ENCODE measurements at places on chromosomes 12 and 14.

DNA sequence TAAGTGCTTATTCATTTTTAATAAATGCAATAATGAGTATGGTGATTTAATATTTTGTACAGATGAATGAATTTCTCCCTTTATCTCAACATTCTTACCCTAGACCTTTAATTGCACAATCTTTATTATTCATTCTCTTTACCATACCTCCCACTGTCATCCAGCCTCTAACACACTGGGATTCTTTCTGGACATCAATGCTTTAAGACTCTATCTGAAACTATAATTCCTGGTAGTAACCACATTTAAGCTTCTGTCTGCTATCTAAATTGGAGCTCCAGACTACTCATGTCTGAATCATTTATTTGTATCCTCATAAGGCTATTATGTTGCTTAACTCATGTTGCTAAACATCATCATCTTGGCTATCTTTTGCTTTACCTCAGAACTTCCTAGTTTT, 270.2 kb downstream of the ALG10B start:
- no peak for DNase-seq

DNA sequence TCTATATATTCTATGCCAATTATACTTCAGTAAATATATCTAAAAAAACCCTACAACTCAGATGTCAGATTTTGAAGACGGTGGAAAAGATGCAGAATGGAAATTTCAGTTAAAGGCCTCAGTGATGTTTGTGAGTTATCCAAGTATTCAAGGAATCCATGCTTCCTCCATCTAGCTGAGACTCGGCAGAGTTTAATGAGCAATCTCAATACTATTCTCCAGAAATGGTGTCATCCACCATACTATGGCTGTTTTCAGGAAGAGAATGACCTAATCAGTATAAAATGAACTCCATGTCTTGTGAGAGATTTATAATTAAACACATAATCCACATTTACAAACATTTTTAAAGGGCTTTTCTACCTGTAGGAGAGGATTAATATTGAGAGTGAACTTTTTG, 66.0 kb downstream of the KLHL28 start:
- peak; percentile 84 for DNase-seq

GRCh38 chr12:4272424-4273272, 914 bp upstream of the CCND2 start:
- DNase-seq: no peak

DNA sequence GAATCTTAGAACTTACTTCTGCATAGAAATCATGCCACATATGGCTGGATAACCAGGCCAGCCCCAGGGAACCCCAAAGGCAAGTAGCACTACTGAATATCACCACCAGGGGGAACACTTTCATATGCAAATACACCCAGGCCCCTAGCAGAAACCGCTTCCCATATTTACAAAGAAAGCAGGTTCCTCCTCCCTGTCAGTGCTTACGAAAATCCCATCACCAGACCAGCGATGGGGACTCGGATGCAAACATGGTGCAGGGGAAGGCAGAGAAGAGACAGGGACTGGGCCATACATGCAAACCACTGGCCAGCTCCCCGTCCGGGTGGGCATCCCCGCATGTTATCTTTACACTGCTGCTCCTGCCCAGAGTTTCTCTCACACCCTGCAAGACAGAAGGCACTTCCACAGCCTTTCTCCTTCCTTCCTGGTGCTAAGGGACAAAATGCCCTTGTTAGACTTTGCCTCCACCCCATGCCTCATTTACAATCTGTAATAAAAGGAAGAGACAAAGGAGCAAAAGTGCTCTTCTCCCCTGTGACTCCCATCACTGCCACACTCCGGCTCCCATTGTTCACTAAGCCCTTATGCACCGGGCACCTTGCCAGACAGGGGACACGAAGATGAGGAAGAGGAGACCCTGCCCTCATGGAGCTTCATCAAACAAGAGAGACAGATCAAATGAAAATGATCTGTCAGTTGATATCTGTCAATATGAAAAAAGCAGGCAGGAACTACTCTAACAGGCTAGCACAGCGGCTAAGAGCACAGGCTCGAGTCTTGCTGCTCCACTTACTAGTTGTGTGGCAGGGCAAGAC, 62.3 kb downstream of the PTPN21 start:
- peak; percentile 88 for DNase-seq

DNA sequence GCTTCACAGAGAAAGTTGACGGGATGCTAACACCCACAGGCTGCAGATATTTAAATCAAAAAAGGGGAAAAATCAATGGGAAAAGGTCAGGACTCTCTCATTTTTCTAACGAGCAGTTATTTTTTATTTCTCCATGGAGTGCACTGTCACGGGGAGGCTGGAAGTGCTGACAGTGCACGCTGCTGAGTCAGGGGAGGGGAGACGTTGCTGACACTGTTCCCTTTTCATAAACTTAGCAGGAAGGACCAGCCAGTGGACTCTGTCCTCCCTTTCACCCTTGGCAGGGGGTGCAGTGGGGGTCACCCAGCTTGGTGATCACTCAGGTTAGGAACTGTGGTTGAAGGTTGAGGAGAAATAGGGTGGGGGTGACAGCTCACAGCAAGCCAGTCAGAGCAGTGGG, 65.6 kb upstream of the FUT8 start:
- DNase-seq: no peak

DNA sequence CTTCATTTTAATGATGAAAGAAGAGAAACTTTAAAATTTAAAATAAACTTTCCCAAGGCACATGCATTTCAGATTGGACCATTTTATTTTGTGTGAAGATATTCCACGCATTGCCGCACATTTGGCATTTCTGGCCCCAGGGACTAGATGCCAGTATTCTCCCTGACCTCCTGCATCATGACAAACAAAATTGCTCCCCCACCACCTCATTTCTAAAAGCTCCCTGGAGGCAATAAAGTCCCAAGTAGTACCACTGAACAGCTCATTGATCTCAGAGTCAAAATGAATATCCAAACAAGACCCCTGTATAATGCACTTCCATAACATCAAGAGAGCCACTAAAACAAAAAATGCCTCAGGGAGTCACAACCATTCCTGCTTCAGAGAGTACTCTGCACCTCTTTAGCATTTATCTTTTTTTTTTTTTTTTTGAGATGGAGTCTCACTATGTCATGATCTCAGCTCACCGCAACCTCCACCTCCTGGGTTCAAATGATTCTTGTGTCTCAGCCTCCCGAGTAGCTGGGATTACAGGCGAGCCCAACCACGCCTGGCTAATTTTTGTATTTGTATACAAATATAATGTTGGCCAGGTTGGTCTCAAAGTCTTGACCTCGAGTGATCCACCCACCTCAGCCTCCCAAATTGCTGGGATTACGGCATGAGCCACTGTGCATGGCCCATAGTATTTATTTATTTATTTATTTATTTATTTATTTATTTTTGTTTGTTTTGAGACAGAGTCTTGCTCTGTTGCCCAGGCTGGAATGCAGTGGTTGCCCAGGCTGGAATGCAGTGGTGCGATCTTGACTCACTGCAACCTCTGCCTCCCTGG, 48.8 kb upstream of the RASSF3 start:
- no peak for DNase-seq

GRCh38 chr12:106301241-106301610, 1.3 kb upstream of the TCP11L2 start:
- DNase-seq: peak; percentile 51

DNA sequence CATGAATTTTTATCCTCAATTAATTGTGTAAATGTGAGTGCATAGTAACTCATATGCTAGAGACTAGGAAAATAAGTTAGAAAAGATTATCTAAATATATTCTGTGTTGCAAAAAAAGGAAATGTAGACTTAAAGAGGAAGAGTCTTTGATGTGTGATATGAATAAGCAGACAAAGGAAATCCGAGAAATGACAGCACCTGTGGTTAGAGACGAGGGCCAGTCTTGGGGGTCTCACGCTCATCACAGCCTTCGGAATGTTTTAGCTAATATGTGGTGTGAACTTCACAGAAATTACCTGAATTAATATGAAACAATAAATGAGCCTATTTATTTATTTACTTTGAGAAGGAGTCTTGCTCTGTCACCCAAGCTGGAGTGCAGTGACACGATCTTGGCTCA, 11.6 kb downstream of the ATP6V0A2 start:
- no peak for DNase-seq

DNA sequence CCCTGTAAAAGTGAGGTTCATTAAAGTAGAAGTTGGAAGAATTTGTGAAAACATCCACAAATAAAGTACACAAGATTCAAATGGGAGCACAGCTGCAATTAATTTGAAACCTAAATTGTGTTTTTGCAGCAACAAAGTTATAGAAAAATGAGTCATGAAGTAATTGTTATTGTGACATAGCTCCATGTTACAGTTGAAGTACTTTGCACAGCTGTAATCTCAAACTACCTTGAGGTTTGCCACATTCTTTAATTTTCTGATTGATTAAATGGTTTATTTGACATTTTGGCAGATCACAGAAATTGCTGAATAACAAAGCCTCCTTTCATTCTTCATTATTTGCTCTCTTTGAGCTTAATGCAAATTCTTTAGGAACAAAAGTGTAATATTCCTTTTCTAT, 111.3 kb downstream of the RMST start:
- no peak for DNase-seq

DNA sequence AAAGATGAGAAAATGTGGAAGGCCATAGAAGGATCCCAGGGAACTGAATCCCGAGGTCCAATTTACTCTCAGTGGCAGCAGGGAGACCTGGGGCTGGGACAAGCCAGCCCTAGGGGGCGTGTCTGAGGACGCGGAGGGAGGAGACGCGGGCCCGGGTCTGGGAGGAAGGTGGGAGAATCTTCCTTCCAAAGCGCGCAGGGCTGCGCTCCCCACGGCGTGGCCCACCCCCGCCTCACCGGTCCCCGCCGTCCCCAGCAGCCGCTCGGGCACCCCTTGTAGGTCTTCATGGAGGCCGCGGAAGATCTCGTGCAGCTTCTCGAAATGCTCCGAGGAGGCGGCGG, 323 bp downstream of the VTI1B start:
- DNase-seq: peak; percentile 86

DNA sequence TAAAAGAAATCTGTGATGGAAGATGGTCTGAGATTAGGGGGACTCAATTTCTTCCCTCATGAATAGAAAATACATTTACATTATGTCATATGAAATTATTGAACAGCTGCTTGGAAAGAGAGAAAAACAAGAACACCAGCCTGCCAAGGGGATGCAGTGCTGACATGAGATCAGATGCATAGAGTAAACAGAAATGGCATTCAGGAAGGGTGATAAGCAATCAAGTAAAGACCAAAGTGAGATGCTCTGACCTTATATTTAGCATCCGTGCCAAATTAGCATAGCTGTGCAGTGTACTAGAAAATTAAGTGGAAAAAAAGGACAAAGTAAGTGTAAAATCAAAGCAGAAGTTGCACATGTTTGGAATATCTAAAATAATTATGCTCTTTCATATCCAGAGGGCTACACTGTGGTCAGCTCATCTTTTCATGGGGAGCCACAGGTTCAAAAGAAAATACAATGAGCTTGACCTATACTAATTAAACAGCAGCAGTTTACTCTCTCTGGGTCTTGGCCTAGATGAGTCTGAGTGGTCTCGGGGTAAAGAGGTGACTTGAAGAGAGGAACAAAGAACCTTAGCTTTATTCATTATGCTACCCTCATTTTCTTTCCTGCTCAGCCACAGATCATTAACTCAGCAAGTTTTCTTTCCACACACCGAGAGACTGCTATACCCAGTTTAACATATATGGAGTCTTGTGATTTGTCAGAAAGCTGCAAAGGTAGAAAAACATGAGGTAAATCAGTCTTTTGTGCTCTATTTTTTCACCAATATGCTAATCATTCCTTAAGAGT, 359.4 kb upstream of the FOXG1 start:
- DNase-seq: no peak

GRCh38 chr12:22406627-22407026, 72.1 kb upstream of the ST8SIA1 start:
- DNase-seq: no peak

GRCh38 chr12:51009056-51009440, 17.1 kb downstream of the SLC11A2 start:
- DNase-seq: no peak

GRCh38 chr12:41407232-41407799, 219.2 kb downstream of the PDZRN4 start:
- DNase-seq: no peak

DNA sequence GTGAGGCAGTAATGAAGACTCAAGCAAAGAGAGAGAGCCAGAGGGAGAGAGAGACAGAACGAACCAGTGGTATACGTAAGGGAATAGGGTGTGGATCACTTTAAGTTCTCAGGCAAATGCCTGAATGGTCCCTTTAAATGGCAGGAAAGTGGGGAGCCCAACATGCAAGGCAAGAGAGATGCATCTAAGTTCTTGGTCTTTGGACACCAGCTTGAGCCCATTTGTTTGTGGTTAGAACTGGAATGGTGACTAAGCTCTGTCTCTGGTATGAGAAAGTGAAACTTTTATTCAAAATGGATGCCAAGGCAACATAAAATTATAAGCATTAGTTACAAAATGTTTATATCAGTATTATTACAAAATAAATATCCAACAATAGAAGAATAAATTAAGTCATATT, 192.2 kb upstream of the ALG10 start:
- DNase-seq: no peak

DNA sequence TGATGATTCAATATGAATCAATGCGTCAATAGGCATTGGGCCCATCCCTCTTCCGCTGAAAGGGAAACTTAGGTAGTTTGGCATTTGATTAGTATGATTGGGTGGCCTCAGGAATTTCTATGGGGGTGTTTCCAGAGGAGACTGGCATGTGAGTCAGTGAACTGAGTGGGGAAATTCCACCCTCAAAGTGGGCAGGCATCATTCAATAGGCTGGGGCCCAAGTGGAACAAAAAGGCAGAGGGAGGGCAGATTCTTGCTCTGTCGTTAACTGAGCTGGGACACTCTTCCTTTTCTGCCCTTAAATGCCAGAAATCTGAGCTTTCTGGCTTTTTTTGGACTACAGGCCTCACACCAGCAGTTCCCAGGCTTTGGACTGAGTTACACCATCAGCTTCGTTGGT, 373.5 kb downstream of the RPS29 start:
- no peak for DNase-seq
